ENCODE measurements at places on chromosomes 2 and 18.

GRCh38 chr18:33870059-33870458 lies 292.0 kb downstream of the ASXL3 start:
- no peak for DNase-seq

DNA sequence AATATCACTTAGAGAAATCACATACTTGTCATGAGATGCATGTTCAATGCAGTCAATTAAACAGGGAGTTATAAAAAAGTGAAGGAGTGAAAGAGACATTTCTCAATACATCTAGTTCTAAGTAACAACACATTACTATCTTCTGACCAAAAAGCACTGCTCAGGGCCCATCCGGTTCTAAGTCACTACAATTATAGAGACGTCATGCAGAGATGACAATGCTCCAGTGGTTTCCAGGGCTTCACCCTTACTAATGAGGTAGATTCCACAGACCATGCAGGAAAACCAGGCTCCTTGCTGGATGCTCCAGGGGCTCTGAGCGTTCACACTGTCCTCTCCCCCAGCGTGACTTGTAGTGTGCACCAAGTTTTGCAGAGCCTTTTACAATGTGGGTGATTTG lies 88.0 kb downstream of the FTCDNL1 start:
- DNase-seq = no peak

GRCh38 chr2:66981074-66981473 lies 416.1 kb upstream of the ETAA1 start:
- no peak for DNase-seq

GRCh38 chr18:48632676-48633257 lies 93.9 kb downstream of the CTIF start:
- DNase-seq = no peak

DNA sequence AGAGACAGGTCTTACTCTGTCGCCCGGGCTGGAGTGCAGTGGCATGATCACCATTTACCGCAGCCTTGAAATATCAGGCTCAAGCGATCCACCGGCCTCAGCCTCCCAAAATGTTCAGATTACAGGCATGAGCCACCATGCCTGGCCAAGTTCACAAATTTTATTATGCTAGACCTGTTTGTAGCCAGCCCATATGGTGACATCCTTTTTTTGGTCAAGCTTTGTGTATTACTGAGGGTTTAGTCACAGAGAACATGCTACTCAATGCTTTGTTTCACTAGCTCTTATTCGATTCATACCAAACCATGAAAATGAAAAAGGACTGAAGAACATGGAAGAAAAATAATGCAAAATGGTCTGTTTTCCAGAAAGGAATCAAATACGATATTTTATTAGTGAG lies 41.4 kb downstream of the DGKD start:
- no peak for DNase-seq

DNA sequence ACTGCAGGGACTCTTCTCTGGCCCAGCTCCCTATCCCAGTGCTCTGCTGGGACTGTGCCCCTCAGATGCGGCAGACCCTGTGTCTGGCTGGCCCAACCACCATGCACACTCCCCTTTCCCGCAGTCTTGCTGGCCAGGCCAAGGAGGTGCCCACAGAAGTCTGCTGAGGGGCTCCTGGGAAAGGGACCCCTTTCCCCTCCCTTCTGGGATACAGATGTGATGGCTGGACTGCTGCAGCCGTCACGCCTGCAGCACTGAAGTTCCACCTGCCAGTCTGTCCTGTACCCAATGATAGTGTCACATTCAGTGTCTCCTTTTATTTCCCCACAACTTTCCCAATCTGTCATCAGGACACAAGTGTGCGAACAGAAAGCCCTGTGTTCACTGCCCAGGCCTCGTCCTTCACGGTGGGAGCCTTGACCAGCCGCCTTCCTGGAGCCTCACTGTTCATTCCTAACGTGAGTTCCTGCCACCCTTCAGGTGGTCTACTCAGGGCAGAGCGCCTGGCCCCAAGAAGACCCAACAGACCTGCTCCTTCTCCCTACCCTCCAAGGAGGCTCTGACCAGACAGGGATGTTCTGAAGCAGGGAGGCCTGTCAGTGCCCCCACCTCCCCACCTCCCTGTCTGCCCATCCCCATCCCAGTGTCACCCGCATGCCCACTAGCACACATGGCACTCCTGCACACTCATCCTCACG lies 47.1 kb downstream of the ANKMY1 start:
- no peak for DNase-seq

DNA sequence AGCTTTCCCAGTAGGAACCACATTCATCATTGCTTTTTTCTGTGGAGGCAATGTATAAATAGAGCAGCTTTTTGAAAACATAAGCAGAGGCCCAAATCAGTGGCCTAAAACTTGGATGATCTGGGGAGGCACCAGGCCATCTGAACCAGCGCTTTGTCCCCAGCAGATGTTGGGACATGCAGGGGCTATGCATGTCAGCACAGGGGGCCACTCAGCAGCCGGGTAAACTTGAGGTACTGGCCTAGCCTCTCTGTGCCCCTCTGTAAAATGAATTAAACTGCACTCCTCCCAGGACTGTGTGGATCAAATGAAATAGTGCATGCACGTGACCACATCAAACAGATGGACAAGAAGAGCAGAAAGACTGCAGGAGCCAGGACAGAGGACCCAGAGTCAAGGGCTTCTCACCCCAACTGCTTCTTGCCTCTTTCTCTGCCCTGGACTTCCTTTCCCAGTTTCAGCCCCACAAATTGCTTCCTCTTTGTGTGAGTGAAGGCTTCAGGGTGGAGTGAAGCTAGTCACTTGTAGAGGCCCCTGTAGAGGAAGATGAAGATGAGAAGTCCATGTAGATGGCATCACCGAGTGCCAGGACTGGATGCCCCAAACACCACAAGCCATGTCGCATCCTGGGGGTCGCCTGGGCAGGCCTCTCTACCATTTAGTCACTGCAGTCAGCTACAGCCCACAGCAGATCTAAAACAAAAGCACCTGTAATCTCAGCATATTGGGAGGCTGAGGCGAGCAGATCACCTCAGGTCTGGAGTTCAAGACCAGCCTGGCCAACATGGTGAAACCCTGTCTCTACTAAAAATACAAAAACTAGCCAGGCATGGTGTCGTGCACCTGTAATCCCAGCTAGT lies 53.2 kb downstream of the IMPA2 start:
- DNase-seq = no peak

DNA sequence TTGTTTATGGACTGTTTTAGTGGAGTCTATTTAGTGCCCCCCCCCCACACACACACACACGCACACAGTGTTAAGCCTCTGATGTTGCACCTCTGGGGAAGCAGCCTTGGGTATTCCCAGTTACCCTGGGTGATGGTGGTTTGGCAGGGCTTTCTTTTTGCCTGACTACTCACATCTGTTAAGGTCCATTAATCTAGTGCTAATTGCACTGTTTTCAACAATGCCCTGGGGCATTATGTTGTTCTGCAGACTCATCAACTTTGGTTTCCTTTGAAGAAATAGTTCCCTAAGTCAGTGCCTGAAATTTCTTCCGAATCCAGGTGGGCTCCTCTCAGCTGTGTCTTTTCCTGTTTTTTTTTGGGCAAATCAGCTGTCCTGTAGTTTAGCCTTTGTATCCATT lies 34.7 kb downstream of the SPOPL start:
- no peak for DNase-seq

DNA sequence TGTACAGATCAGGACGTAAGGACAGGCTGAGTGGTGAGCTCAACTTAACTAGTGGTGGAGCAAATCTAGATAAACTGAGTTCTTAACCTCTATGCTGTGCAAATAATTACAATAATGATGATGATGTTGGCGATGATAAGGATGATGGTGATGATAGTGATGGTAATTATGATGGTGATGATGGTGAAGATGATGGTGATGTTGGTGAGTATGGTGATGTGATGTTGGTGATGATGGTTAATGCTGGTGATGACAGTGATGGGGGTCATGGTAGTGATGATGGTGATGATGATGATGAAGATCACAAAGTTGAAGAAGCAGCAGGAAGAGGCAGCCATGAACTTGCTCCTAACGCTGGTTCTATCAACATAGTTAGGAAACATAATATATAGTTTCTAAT lies 38.0 kb upstream of the IMP4 start:
- DNase-seq = no peak

- no peak for DNase-seq
Measured at GRCh38 chr2:75598589-75599155, 37.9 kb upstream of the EVA1A start.

- no peak for DNase-seq
Measured at GRCh38 chr18:33536904-33537303, 41.1 kb upstream of the ASXL3 start.

GRCh38 chr2:225182126-225182525 lies 139.9 kb upstream of the DOCK10 start:
- DNase-seq = no peak

GRCh38 chr2:85421260-85422071 lies 3.0 kb downstream of the SH2D6 start:
- no peak for DNase-seq

- no peak for DNase-seq
Measured at GRCh38 chr2:51011254-51011653, 20.7 kb downstream of the NRXN1 start.

DNA sequence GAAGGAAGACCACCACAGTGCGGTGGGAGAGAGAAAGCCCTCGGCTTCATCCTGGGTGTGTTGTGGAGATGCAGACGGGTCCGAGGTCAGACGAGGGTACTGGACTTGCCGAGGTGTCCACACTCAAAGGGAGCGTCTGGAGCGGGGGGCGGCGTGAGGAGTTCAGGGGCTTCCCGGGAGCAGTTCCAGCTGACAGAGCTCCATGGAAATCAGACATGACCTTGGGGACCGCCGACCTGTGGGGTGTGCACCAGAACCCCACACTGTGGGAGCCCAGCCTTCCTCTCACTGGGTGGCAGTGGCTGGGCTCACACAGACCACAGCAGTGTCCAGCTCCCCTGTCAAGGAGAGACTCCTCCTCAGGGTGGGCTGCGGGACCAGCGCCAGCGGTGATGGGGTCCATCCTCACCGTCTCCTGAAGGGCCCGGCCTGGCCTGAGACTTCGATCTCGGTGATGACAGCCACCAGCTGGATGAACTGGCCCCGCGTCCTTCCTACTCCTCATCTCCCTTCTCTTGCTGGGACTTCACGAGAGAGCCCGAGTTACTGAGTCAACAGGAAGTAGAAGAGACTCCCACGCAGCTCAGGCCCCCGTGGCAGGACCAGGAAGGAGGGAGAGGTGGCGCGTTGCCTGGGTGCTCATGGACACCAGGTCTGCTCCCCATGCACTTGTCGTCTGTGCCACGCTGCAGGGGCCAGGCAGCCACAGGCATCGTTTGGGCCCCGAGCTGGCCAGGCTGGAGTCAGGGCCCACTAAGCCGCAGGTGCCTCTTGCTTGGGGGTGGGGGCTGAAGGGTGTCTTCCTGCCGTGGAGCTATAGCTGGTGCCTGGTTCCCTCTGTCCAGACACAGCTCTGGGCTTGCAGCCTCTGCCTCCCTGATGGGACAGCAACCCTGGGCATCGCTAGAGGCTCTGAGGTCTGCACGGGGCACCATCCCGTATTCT lies 101.9 kb upstream of the CTDP1 start:
- DNase-seq = no peak

DNA sequence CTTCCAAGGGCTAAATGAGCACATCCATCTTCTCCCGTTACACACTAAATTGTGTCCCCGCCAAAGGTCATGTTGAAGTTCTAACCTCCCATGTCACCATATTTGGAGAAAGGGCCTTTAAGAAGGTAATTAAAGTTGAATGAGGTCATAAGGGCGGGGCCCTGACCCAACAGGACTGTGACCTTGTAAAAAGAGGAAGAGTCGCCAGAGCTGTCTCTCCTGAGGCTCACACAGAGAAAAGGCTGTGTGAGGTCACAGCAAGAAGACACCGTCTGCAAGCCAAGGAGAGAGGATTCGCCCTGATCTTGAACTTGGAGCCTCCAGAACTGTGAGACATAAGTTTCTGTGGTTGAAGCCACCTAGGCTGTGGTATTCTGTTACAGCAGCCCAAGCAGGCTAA lies 24.1 kb downstream of the TRABD2A start:
- DNase-seq = no peak

- DNase-seq = no peak
Measured at GRCh38 chr2:46535360-46535759, 56.0 kb downstream of the TMEM247 start.

DNA sequence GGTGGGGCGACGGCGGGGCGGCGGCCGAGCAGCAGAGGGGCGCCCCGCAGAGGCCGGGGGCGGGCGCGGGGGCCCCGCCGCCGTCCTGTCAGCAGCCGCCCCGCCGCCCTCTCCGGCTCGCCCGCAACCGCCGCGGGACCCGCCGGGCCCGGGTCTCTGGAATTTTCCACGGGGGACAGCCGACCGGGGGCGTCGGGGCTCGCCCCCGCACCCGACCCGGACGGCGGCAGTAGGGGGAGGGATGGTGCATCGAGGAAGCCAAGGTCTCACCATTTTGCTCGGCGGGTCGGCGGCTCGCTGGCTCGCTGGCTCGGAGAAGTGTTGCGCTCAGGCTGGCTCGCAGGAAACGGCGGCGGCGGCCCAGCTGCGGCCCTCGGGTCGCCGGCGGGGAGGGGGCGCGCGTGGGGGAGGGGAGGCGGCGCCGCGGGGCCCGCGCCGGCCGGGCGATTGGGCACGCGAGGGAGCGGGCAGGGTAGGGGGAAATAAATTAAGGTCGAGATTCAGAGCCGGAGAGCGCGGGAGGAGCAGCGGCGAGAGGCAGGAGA lies 405 bp downstream of the PPP3R1 start:
- DNase-seq = no peak

DNA sequence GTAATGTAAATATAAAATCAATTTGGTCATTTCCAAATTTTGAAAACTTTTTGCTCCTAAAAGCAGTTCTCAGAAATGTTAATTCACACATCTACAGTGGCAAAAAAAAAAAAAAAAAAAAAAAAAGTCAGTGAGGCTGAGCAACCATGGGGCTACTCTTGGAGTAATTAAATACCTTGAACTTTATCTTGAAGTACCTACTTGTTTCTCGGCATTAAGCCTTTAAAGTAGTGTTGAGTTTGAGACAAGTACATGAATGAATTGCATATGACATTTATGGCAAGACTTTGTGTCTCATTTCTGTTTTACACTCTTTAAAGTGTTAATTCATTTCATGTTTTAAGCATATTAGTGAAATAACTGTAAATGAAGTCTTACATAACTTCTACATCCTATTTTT lies 613.3 kb downstream of the XIRP2 start:
- no peak for DNase-seq

GRCh38 chr2:64852771-64853241 lies 136.4 kb upstream of the SLC1A4 start:
- no peak for DNase-seq
